ENCODE measurements at places on chromosomes 12 and 14.

- DNase-seq = no peak
Observed at GRCh38 chr12:130219929-130220705, 57.9 kb downstream of the FZD10 start.

- no peak for DNase-seq
Observed at GRCh38 chr14:95314609-95315008, 5.1 kb downstream of the CLMN start.

- no peak for DNase-seq
Observed at GRCh38 chr12:92089559-92089958, 56.1 kb downstream of the BTG1 start.

DNA sequence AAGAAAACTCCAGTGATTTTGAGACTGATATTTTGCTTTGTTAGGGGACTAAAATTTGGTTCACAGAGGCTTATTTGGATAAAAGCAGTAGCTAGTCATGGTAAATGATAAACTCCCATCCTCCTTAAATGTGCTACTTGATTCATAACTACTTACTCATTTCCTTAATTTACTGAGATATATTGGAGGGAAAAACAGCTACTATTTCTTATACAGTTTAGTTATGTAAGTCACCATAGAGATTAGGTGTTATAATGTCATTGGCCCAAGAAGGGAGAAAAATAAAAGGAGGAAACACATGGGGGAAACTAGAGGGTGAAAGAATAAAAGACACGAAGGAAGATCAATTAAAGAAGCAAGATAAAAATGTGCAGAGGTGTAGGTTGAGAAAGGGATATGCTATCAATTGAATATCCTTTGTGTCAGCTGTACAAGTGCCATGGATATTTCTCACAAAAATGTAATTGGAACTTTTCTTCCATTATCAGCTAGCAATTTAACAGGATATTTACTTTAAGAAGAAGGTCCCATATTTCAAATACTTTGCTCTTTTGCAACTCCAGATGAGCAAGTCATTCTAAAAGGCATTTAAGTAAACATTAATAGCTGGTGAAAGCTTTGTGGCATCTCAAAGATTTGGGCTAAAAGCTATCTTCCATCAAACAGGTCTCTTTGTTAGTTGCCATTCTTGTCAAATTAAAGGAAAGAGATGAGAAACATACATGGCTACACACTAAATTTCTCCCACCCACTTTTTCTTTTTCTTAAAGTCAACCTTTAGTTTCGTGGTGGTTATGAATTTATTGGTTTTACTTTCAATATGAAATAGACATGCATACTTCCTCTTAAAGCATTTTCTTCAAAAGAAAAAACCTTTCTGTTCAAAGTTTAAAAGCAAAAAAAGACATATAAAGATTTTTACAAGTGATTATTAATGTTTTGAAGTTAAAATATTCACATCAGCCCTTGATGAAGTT, 439.5 kb downstream of the CCER1 start:
- no peak for DNase-seq

- DNase-seq = no peak
Observed at GRCh38 chr14:69594846-69595245, 16.6 kb upstream of the SUSD6 start.

DNA sequence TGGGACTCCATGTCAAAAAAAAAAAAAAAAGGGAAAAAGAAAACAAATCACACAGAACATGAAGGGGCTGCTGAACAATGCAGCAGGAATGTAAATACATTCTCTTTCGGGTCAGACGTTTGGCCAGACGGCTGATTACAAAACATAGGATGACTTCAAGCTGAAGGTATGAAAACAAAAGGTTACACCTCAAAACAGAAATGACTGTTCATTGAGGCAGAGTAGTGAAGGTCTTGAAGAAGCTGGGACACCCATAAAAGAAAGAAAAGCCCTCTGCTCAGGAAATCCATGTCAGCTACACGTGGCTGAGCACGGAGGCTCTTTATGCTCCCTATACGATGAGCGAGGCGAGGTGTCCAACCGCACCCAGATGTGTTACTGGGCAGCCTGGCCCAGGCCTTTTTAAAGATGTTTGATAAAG, 37.7 kb downstream of the FGD4 start:
- DNase-seq = no peak

DNA sequence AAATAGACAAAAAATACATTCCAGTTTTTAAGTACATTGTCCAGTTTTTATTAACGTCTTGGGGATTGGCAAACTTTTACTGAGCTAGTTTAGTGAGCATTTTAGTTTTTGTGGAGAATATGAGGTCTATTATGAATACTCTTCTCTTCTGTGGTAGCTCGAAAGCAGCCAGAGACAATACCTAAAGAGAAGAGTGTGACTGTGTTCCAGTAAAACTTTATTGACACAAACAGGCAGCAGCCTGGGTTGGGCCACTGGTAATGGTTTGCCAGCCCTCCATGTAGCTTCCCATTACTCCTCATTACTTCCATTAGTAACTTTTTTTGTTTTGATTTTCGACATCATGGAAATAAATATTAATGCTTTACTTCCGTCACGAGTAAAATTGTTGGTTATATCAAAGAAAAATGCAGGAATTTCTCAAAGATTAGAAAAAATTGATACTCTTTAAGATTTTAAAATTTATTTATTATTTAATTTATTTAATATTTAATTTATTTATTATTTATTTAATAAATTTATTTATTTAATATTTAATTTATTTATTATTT, 19.6 kb downstream of the RMST start:
- DNase-seq = no peak

GRCh38 chr12:128753438-128753837, 70.3 kb downstream of the SLC15A4 start:
- DNase-seq = no peak

DNA sequence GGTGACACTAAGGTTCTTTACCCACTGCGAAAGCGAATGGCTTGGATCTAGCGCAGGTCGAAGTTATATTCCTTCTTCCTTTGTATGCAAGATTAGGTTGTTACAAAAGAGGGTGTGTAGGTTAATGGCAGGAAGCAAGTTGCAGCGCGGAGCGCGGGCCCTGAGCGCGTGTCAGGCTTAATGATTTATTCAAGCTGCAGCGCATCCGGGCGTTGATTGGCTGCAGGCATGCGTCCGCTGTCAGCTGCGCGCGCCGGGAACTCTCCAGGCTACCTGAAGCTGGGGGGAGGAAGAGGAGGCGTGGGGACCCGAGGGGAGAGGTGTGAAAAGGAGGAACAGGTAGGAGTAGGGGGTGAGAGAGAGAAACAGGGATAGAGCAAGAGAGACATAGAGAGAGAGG, 7.4 kb downstream of the ASCL1 start:
- no peak for DNase-seq

GRCh38 chr14:53109105-53110041, 43.8 kb downstream of the DDHD1 start:
- DNase-seq = peak; percentile 60

DNA sequence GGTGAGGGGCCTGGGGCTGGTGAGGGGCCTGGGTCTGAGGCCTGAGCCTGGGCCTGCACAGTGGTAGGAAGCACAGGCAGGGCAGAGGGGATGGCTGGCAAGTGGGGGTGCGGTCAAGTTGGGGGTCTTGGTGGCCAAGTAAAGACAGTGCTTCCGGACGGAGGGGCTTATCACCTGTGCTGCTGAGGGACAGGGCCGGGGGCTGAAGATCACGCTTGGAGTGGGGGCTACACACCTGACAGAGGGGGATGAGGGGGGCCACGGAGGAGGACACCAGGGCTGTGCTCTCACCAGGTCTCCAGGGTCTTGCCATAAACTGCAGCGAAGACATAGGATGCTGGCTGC, 12.2 kb downstream of the TEDC1 start:
- DNase-seq = no peak

DNA sequence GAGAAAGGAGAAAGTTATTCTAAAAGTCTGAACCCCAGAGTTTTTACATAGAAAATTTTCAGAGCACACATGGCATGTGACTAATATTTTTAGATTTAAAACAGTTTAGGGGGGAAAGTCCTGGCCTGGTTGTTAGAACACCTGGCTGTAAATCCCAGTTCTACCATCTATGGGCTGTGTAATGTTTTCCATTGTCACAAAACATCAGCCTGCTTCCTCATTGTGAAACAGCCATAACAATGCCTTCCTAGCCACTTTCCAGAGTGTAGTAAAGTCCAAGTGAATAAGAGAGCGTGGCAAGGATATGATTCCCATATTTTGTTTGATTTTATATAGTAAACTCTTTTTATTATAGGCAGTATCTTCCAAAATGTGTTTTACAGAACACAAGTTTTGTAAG, 310.0 kb upstream of the DCN start:
- DNase-seq = no peak

DNA sequence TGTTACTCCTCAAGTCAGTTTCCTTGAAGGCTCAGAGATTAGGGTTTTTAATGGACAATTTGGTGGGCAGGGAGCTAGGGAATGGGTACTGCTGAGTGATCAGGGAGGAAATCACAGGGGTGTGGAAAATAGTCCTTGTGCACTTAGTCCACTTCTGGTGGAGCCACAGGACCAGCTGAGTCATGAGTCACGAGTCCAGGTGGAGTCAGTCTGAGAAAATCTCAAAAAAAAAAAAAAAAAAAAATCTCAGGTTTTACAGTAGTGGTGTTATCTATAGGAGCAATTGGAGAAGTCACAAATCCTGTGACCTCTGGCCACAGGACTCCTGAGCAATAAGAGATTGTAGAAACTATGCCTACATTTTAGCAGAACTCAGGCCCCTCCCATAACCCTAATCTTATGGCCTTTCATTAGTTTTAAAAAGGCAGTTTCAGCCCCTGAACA, 28.2 kb upstream of the AMN1 start:
- no peak for DNase-seq

- DNase-seq = no peak
Observed at GRCh38 chr12:47823422-47824086, 3.9 kb upstream of the HDAC7 start.

DNA sequence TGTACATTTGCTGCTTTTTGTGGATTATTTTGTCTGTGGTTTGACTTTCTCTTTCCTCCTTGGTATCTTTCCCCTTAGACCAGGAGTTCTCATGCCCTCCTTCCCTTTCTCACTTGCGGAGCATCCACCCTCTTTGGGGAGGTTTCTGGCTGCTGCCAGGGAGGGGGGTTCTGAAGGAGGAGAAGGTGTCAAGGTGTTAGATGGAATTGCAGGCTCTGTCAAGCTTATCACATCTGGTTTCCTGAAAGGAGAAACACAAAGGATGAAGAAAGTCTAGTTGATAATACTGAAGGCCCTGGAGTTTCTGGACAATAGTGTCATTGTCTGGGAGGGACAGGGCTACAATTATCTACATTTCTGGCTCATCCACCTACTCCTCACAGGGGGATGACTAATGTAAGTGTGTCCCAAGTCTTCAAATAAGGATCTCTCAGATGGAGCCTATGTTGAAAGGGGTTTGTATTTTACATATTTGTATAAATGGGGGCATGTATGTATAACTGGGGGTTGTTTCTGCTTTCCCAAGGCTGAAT, 217.3 kb upstream of the CCDC196 start:
- DNase-seq = no peak

GRCh38 chr14:50615552-50615951, 52.6 kb downstream of the SAV1 start:
- no peak for DNase-seq

- no peak for DNase-seq
Observed at GRCh38 chr12:64621257-64621942, 11.1 kb downstream of the RASSF3 start.

- no peak for DNase-seq
Observed at GRCh38 chr12:18908191-18908590, 170.3 kb downstream of the CAPZA3 start.

- DNase-seq = no peak
Observed at GRCh38 chr12:116672842-116673516, 64.9 kb downstream of the SPRING1 start.

- DNase-seq = no peak
Observed at GRCh38 chr12:60333461-60333860, 737.6 kb downstream of the SLC16A7 start.

- no peak for DNase-seq
Observed at GRCh38 chr12:34396006-34396860, 373.9 kb downstream of the ALG10 start.

DNA sequence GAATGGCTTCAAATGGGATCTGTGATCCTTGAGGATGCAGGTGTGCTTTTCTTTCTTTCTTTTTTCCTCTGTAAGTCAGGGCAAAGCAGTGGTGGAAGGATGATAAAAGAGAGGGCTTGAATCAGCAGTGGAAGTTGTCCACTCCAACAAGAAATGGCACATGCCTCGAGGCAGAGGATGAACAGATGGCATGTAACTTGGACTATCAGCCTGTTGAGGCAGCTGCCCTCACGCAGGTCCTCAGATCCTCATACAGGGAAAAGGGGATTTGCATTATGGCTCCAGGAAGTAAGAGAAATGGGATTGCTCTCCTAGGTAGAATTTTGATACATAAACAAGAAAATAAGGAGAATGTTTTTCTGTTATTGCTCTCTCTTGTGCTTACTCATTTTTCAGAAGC, 368.0 kb downstream of the FUT8 start:
- DNase-seq = no peak

- no peak for DNase-seq
Observed at GRCh38 chr14:91119556-91120311, 5.9 kb downstream of the DGLUCY start.

DNA sequence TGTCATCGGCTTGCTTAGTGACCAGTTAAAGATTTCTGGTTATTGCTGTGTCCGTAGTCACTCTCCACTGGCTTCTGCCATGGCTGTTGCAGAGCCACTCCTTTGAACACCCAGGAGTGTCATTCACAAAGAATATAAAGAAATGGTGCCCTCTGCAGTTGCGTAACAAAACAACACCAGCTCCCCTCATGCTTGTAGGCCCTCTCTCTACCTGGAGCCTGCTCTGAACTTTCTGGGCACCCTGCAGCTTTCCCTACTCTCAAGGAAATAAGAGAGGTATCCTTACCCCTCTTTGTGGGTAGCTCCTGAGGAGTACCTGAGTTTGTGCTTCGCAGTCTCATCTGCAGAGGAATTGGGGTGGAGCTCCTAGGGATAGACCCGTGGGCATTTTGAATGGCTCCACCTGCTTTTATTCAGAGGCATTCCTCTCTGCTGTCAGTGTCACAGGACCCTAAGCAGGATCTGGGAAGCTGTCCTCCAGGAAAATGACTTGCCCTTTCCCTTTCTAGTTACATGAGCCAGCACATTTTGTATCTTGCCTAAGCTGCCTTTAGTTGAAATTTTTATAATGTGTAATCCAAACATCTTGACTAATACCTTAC, 97.2 kb upstream of the TMEM260 start:
- DNase-seq = no peak

DNA sequence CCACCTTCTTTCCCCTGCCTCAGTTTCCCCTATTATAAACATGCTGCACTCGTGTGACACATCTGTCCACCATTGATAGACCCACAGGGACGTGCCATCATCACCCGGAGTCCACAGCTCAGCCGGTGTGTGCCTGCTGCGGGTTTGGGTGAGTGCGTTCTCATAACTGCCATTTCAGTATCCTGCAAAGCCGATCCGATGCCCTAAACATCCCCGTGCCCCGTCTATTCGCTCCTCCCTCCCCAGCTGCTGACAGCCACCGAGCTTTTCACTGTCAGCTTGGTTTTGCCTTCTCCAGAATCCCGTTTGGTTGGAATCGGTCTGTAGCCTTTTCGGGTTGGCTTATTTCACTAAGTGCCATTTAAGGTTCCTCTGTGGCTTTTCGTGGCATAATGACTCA, 3.9 kb downstream of the LRCOL1 start:
- no peak for DNase-seq
